ENCODE measurements at places on chromosomes 2 and 18.
A peak's percentile ranks its signal among the peaks of the same experiment; 100 is the strongest.

DNA sequence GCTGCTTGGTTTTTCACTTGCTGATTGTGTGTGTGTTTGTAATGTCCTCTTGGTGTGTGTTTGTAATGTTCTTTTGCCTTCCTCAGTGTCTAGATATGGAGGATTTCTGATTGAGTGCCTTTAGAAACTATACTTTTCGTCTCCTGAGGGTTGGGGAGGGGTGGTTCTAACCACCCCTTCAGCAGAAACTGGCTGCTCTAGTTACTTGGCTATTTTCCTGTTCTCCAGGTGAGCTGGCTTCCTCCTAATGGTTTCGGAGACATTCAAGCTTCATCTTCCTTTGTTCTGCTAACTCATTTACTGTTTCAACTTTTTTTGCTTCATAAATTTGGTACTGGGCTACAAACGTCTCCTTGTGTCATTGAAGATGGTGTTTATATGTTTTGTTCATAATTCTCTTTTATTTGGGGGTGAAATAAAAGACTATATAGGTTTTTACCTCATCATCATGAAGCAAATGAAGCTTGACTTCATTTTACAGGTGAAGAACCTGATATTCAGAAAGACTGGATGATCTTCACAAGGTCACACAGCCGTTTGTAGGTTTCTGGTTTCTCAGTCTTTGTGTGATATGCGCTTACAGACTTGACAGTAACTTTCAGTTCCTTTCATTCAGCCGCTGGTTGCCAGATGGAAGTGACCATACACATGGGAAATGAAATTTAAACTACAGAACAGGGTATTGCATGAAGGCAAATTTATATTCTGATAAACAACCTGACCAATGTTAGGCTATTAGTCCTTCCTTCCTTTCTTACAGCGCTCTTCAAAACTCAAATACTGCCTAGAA is 238.5 kb downstream of the GALR1 start:
- DNase-seq = no peak

GRCh38 chr2:14690926-14691325 is 58.4 kb downstream of the LRATD1 start:
- no peak for DNase-seq

- peak; percentile 54 for DNase-seq
These were observed 36.2 kb downstream of the HJURP start for GRCh38 chr2:233817995-233818638.

- DNase-seq = no peak
These were observed 141.1 kb downstream of the KLHL29 start for GRCh38 chr2:23526114-23526513.

- no peak for DNase-seq
These were observed 14.2 kb downstream of the UBXN2A start for GRCh38 chr2:23954325-23955014.

DNA sequence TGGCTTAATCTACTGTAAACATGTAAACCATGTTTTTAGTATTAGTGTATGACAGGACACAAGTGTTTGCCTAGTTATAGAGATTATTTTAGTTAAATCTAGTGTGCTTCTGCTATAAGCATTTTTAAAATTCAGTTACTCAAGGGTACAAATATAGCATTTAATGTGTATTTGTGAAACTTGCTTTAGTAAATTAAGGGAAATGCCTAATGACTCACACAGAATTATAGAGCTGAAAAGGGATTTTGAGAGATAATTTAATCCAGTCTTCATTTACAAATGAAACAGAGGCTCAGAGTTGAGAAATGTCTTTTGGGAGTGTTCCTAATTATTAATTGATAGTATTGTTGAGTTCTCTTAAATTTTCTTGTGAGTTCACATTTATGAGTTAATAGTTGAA is 8.2 kb downstream of the ACTR3 start:
- DNase-seq = no peak

GRCh38 chr2:133054297-133054696 is 384.3 kb upstream of the LYPD1 start:
- no peak for DNase-seq

GRCh38 chr2:173741759-173742158 is 223.4 kb downstream of the SP3 start:
- DNase-seq = no peak

DNA sequence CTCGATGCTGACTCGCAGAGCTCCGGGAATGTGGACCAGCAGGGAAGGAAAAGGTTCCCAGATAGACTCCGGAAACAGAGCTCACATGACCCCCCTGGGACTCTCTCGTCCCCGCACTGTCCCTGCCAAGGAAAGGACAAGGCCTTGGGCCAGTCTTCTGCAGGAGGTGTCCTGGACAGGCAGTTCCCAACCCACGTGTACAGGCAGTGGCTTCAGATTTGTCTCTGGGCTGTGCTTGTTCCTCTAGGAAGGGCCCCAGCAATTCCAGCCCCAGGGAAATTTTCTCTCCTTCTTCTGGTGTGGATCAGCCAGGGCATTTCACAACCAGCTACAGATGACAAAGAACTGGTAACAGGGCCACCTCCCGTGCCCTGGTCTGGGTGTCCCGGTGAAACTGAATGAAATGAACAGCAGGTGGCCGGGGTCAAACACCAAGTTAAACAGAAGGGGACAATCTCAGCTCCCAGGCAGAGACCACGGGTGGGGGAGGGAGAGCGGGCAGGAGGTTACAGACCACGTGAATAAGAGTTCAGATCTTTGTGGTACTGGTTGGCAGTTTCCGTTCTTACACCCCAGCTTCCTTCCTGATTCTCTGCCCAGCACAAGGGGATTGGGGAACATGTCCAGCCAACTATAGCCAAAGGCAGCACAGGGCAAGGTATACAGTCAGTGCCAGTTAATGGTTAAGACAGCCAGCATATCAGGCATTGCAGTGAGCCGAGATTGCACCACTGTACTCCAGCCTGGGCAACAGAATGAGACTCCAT is 52.2 kb upstream of the CAB39 start:
- DNase-seq = no peak

GRCh38 chr18:55582325-55582724 is 5.7 kb downstream of the TCF4 start:
- no peak for DNase-seq

GRCh38 chr2:6827566-6828298 is 38.0 kb downstream of the CMPK2 start:
- DNase-seq = no peak

- no peak for DNase-seq
These were observed 19.8 kb downstream of the MYL12B start for GRCh38 chr18:3281456-3282400.

DNA sequence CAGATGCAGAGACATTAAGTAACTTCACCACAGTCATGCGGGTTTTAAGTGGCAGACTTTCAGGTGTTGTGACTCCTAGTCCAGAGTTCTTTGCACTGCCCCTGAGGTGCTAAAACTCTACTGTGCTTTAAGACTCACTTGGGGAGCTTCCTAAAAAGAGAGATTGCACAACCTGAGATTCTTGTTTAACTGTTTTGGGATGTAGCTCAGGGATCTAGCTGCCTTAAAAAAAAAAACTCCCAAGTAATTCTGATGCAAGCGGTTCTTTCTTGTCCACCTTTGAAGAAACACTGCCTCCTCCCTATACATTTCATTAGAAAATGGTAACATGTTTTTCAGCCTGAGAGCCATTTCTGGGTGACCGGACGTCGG is 13.0 kb downstream of the IL37 start:
- DNase-seq = no peak

GRCh38 chr2:46299365-46300263 is 2.4 kb downstream of the EPAS1 start:
- DNase-seq = peak; percentile 86

DNA sequence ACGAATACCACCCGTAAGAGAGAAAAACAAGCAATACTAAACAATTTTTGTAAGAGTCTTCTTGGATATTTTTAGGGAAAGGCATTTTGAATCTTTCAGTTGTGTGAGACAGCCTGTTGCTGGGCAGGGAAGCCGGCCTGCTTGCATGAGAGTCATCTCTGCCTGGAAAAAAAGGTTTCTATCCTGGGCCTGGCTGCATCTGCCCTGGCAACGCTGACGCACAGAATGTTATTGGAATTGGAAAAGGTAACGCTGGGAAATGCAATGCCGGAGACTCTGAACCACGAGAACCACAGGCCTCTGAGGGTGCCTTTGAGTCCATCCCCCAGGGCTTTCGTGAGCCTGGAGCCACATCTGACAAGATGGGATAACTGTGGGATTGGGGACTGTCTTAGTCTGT is 17.9 kb upstream of the NPAS2 start:
- DNase-seq = no peak

DNA sequence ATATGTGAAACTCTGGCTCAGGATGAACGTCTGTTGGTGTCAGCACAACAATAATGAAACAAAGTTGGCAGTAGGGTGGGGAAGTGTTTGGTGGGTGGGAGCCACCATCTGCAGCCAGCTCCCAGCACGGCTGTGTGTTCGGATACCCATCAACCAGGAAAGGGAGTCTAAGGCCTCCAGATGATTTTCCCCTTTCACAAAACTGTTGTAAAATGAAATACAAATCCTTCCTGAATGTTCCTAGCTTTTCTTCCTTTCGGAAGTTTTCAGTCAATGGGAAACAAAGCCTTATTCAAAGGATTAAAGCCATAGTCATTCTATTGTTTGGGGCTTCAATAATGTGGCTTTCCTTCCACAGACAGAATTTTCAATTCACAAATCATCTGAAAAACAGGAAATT is 14.5 kb upstream of the DARS1 start:
- DNase-seq = no peak

GRCh38 chr18:74066018-74066417 is 81.6 kb downstream of the FBXO15 start:
- no peak for DNase-seq

DNA sequence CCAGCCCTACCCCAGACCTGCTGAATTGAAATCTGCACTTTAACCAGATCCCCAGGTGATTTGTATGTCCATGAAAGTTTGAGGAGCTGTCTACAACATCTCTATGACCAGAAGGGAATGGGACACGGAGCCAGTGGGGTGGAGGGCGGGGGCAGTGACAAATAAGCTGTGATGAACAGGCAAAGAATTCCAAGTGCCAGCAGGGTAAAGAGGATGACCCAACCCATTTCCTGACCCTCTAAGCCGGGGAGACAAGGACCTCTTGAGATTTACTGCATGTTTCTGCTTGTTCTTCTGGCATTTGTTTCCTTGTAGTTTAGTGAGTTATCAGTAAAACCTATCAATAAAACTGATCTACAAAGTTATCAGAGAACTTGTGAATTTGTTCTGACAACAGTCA is 8.7 kb downstream of the TET3 start:
- no peak for DNase-seq

DNA sequence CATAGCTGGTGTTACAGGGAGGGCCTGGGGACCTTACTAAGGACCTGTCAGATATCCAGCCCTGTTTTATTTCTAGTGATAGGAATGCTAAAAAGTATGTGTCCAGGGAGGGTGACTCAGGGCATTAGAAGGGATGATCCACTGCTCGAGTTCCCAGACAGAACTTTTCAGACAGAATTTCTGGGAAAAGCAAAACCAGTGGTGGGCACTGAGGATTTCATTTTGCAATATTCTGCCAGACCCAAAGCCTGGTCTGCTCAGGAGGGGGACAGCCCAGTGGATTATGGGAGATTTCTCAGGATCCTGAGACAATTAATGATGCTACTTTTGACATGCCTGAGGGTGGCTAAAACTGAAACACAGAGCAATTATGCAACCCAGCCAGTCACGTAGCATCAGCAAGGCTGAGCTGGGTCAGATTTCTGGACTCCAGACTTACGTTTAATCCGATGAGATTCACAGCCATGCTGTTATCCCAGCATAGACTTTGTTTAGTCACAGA is 4.7 kb upstream of the KCNE4 start:
- DNase-seq = no peak

DNA sequence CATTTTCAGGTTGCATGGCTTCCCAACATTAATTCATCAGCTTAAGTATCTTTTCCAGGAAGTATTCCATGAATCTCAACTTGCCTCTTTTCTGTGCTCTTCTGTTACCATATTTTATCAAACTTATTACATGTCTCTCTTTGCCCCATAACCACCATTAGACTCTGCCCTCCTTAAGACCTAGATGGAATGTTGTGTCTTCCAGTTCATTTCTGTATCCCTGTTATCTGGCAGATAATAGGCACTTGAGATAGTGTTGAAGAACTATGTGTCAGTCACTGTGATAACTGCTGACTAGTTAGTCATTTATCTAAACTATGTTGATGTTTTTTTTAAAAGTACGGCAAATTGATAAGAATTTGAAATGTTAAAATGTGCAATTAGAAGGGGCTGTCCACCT is 41.8 kb downstream of the GLS start:
- no peak for DNase-seq

DNA sequence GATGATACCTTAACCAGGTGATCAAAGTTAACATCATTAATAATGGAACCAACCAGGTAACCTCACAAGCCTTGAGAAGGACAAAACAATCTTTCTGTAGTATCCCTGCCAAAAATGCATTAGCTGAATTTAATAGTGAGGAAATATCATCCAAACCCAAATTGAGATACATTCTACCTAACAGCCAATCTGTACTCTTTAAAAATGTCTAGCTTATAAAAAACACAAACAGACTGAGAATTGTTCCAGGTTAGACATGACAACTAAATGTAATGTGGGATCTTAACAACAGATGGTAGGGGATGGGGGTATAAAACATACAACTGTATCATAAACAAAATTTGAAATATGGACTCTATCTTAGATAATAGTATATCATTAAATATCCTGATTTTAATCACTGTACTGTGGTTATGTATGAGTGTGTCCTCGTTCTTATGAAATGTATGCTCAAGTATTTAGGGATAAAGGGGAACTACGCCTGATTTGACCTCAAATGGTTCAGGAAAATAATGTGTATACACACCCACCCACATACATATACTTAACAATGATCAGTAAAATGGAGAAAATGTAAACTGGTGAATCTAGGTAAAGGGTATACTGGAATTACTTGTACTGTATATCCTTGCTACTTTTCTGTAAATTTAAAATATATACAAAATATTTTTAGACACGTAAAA is 1.7 kb downstream of the FANCL start:
- DNase-seq = no peak

GRCh38 chr2:235165136-235165535 is 213.3 kb downstream of the SH3BP4 start:
- no peak for DNase-seq

DNA sequence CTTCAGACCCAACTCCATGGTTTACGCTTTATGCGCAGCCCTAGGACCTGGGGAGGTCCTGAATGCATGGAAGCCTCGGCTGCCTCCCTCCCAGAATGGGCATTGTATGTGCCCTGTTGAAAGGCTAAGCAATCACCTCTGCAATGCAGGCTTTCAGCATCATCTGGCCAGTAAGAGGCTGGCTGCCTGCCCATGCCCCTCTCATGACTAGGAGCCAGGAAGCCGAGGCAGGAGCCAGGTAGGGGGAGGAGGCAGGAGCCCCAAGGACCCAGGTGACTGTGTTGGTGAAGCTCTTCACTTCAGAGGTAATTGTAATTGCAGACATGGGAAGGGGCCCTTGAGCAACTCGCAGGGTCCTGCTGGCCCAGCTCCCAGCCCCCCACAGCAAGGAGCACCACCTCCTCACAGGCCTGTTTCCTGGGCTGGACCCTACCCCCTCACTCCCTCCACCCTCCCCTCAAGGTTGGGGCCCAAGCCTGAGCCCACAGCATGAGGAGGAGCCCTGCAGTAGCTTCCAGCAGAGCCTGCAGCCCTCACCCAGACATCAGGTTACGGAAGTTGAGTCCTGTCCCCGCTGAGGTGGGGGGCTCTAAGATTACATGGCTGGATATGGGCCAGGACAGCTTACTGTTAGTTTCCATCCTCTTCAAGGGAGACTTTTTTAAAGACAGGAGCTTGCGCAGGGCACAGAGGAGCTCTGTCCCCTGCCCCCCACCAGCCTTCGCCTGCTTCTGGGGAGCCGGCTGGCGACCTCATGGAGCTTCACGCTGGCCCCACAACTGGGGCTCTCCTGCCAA is 21.9 kb downstream of the CRACDL start:
- DNase-seq = no peak

GRCh38 chr2:239263231-239263630 is 137.6 kb downstream of the HDAC4 start:
- peak; percentile 62 for DNase-seq

- no peak for DNase-seq
These were observed 6.5 kb downstream of the ERBB4 start for GRCh38 chr2:212532087-212532486.
